ENCODE measurements at places on chromosomes 7 and 10.

GRCh38 chr10:52597189-52597863 is 175.3 kb downstream of the MBL2 start:
- no peak for DNase-seq

GRCh38 chr10:93991596-93992284 is 2.0 kb upstream of the PLCE1 start:
- DNase-seq, result no peak

- DNase-seq, result no peak
Observed at GRCh38 chr7:152435384-152436110, at the start of gene KMT2C. Gene KMT2C, minus strand, starts transcription at chr7:152436003. Its CDS starts 217 bp downstream, at chr7:152435786.

DNA sequence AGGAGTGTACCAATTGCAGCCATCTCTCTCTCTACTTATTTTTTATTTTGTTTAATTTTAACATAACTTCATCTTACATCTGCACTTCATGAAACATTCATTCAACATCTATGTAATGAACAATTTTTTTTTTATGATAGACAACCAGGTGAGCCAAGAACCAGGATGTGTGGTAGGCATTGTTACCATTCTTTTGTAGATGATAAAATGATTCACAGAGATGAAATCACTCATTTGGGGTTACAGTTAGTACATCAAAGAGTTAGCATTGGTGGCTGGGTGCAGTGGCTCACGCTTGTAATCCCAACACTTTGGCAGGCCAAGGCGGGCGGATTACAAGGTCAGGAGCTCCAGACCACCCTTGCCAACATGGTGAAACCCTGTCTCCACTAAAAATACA is 127.8 kb downstream of the HDAC9 start:
- no peak for DNase-seq

DNA sequence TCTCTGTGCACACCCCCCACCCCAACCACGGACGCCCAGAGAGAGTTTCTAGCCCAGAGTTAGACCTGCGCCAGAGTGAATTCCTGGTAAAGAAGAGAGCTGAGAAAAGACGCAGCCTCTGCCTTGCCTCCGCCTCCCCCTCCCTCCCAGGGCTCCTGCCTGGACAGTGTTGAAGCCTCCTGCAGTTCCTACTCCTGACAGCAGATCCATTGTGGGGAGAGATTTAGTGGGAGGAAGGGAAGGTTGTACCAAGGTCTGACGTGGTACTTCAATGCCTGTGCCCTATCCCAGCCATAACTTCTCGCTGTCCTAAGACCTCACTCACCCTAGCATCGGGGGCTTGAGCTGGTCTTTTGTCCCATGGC is 952 bp downstream of the SRRM3 start:
- no peak for DNase-seq

- DNase-seq, result no peak
Observed at GRCh38 chr10:34305189-34305588, 509.9 kb downstream of the PARD3 start.

DNA sequence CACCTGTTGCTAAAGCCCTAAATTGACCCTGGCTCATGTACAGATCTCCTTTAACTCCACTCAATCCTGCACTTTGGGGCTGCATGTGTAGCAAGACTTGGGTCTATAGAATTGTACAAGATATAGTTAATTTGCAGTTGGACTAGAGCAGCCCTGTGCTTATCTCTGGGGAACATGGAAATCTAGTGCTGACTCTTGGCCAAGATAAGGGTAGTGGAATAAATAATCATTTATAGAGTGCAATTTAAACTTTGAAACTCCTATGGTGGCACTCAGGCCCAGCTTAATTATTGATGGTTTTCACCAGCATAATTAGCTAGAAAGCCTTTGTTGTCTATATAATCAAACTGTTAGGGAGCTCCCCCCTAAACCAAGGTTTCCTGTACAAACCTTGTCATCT is 39.2 kb upstream of the MBL2 start:
- no peak for DNase-seq

GRCh38 chr10:114795039-114795438 is 26.5 kb upstream of the FHIP2A start:
- no peak for DNase-seq

DNA sequence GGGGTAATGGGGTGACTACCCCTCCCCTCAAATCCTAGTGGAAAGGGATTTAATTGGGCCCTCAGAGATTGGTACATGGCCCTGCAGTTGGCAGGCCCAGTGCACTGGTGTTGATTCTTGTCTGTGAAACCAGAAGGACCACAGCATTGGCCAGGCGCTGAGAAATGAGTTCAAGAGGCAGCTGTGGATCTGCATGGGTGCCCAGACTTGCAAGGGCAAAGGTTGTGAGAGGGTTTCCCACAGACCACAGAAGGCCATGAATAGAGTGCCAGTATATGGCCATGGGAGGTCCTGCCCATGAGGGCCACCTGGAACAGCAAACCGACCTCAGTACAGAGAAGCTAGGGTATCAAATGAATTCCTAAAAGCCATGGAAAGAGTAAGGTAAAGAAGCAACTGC is 32.9 kb downstream of the TMEM168 start:
- no peak for DNase-seq

GRCh38 chr7:70694434-70694970 is 437.4 kb upstream of the GALNT17 start:
- DNase-seq, result no peak

- DNase-seq, result no peak
Observed at GRCh38 chr7:116013675-116014074, 16.9 kb downstream of the TFEC start.

DNA sequence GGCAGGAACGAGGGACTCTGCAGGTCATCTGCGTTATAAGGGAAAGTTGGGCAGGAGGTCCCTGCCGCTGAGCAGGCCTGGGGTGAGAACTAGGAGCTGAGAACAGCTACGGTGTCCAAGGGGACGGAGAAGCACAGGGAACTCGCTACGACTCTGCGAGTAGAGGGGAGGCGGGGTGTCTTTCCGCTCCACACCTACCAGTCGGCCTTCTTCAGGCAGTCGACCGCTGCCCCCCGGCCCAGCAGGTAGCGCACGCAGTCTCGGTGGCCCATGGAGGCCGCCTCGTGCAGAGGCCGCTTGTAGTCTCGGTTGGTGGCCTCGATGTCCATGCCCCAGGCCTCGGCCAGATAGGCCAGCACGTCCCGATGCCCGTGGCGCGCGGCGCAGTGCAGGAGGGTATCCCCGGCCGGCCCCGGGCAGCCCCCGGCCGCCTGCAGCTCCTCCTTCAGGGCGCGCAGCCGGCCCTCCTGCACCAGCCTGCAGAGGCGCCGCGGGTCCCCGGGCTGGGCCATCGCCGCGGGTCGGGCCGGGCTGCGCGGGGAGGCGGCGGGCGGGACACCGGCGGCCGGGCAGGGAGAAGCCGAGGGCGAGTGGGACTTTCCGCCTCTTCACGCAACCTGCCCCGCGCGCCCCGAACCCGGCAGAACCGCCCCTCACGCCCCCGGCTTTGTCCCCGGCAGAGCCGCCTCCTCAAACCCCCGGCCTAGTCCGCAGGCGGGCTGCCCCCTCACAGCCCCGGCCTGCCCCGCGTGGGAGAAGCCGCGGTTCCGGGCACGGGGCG is 660 bp downstream of the ANKRD16 start:
- no peak for DNase-seq

DNA sequence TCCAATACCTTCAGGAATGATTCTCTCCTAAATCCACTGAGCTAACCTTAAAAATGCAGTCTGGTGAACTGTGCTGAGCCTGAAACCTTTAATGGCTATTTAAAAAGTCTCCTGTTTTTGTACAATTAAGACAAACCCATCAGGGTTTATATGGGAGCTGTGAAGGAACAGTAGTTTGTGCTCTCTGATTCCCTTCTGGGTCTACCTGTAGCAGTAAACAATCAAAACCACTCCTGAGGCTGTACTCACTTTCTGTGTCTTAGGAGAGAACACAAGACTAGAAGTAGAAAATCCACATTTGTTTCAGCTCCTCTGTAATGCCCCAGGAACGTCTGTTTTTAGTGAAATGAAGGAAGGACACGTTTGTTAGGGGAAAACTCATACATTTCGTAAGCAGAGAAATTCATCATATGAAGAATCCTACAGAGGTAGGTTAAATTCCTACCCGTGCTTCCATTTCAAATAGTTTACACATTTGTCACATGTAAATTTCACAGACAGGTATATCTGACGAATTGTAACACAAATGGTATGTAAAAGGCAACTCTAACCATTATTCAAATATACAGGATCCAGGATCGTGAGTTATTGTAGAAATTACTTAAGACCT is 2.6 kb downstream of the CUX1 start:
- no peak for DNase-seq

- DNase-seq, result no peak
Observed at GRCh38 chr10:11655836-11656235, 44.4 kb upstream of the USP6NL start.

DNA sequence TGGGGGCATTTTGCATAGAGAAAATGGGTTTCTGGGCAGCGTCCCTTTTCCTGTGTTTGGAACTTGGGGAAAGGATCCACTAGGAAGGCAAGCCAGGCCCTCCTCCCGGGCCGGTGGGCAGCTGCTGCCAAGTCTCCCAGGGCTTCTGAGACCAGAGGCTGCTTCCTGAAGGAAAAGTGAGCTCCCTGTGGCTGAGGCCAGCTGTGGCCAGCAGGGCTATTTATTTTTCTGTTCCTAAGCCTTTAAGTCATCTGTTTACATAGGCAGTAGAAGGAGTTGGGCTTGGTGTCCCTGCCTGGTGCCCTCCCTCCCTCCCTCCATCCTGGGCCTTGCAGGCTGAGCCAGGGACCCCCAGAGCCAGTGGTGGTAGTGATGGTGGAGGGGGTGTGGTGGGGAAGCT is 70.5 kb upstream of the COL13A1 start:
- DNase-seq, result no peak

- DNase-seq, result no peak
Observed at GRCh38 chr7:87110778-87111177, 41.5 kb upstream of the DMTF1 start.

DNA sequence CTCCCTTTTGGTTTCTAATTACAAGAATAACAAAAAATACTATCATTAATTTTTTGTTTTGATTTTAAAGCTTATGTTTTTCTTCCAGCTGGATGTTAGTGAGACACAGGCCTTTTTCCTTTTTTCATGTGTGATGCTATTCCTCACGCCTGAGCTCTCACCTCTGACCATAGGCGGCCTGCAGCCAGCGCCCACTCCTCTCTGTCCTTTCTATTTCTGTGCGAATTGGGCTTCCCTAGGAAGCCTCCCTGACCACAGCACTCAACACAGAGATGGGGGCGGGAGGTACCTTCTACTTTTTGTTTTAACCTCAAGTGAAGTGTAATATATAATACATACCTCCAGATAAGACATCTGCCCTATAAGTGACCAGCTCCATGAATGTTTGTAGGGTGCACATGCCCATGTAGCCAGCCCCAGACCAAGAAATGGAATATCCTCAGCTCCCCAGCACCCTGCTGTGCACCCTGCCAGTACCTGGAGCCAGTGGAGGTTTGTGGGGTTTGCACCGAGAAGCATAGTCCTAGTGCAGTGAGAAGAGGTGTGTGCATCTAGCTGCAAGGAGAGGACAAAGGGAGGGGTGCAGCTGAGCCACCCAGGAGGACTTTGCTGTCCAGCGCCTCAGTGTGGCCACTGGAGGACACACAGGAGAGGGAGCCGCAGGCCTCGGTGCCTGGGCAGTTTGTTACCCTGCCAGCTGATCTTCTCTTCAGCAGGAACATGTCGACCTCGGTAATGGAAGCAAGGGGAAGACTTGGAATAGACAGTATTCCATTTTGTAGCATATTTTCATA is 38.5 kb downstream of the BNIP3 start:
- DNase-seq, result no peak

- no peak for DNase-seq
Observed at GRCh38 chr10:79310911-79311573, 36.2 kb upstream of the PPIF start.

DNA sequence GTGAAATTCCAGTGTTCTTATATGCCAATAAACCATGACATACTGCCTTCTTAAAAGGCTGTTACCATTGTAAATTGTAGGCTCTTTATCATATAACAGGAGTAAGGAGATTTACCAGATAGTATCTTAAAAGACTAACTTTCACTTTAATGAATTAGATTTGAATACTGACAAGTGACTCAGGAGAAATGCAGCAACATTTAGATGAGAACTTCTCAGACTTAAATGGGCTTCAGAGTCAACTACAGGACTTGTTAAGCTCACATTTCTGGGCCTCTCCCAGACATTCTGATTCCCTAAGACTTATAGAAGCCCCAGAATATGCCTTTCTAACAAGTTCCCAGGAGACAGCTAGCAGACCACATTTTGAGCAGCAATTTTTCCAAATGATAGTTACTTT is 466.3 kb downstream of the ARL4A start:
- no peak for DNase-seq

- no peak for DNase-seq
Observed at GRCh38 chr10:126842836-126843235, 62.4 kb upstream of the DOCK1 start.

GRCh38 chr7:91835091-91835825 is 45.2 kb downstream of the MTERF1 start:
- no peak for DNase-seq

- DNase-seq, result no peak
Observed at GRCh38 chr7:93997868-93998267, 6.3 kb downstream of the BET1 start.

- DNase-seq, result no peak
Observed at GRCh38 chr10:33239257-33239656, 95.2 kb downstream of the NRP1 start.

GRCh38 chr10:74079936-74080590 is 70.6 kb downstream of the AP3M1 start:
- no peak for DNase-seq

DNA sequence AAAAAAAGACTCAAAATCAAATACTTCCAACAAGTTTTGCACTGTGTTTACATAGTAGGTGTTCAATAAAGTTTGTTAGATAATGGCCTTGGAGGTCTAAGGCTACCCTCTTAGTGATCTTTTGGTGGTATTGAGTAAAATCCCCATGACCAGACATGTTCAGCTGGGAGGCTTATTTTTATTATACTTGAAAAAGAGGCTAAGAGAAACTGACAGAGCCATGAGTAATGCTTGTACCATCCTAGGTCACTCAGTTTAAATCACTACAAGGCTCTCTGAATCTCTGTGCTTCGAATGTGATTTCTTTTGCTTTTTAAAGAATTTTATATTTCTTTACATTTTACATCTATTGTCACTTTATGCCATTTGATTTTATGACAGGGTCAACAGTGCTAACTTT is 90.5 kb downstream of the TWIST1 start:
- no peak for DNase-seq

DNA sequence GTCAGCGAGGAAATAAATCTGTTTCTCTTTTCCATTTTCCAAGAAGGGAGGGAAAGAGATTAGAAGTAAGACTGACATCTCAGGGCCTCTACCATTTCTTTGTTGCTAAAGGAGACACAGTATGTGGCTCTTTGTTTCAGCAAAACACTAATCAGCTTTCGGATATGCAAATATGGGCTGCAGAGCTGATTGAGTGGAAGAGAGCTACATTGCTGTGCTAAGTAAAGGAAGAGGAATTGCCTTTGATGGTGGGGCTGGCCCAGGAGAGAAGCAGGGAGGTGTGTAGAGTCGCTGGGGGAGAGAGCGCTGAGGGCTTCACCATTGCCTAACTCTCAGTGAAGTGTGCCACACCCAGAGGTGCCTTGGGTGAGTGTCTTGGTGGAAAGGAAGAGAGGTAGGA is 284.8 kb downstream of the SDK1 start:
- no peak for DNase-seq

DNA sequence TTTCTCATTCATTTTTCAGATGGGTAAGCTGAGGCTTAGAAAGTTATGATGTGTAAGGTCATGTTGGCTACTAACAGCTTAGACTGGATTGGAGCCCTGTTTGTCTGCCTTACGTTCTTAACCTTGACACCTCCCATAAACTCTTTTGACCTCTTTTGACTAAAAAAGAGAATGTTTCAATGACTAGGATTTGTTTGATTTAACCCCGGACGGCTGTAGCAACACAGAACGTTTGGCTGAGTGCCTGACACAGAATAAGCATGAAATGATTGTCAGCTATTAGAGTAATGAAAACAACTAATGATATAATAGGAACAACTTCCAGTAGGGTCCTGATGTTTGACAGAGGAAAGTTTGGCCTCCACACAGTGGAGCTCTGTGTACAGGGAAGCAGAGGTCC is 83.3 kb upstream of the PDZD8 start:
- no peak for DNase-seq
